ENCODE measurements at places on chromosomes 7 and 10. TPM values are rescaled to one million over a fixed set of nuclear protein-coding genes. Genes with fewer than 3 reads are reported as not detected.

DNA sequence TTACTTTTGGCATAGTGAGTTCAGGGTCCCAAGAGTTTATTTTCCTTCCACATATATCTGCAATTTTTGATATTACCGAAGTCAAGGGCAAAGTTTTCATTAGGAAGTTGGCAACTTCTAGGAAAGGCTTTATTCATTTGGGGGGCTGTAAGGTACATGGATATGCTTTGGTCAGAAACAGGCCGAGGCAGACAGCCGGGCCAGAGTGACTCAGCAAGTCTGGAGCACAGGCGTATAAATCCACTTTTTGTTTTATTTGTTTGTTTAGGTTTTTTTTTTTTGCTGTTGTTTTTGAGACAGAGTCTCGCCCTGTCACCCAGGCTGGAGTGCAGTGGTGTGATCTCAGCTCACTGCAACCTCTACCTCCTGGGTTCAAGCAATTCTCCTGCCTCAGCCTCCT lies 3.7 kb downstream of the ZNF680 start:
- peak overlapping the region; percentile 53 for H3K27ac ChIP-seq
- H3K36me3 ChIP-seq = no peaks in the 10 kb centered on the region
- peaks cover 36% of the 10 kb centered on the region for H3K4me1 ChIP-seq

- H3K4me3 ChIP-seq = no peak overlapping the region
- H3K27me3 ChIP-seq = no peaks in the 10 kb centered on the region
- DNase-seq = no peak
- no peaks in the 10 kb centered on the region for H3K4me1 ChIP-seq
- H3K36me3 ChIP-seq = no peaks in the 10 kb centered on the region
These were observed 29.2 kb downstream of the ELMO1 start for GRCh38 chr7:37419496-37419895.

GRCh38 chr10:90138844-90139243 lies 437.5 kb downstream of the KIF20B start:
- H3K4me3 ChIP-seq = no peak overlapping the region
- no peaks in the 10 kb centered on the region for H3K36me3 ChIP-seq
- no peak for DNase-seq

DNA sequence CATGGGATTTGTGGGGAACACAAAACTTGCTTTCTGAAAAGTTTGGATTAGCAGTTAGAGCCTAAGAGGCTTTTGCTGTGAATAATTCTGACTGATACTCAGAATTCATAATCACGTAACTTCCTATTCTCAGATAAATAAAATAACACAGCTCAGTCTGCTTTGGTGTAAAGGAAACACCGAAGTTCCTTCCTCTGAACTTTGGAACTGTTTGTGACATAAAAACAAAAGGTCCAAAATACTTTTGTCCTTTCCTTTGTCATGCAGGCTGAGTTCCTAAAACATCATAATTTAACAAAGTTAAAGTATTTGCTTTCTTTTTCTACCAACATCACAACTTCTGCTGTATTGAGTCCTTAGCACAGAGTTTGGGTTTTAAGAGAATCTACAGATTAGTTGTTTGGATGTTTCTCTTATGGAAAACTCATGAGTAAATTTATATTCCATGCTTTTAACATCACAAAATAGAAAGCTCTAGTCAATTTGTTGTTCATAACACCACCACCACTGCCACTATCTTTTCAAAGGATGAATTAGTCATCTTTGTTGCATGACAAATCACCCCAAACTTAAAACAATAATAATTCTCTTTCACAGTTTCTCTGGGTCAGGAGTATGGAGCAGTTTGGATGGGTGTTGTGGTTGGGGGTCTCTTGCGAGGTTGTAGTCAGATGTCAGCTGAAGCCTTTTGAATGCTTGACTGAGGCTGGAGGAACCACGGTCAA lies 123.4 kb downstream of the REEP3 start:
- no peaks in the 10 kb centered on the region for H3K4me1 ChIP-seq
- DNase-seq = no peak
- peak overlapping the region; percentile 10 for H3K27ac ChIP-seq
- H3K4me3 ChIP-seq = no peak overlapping the region
- H3K36me3 ChIP-seq = no peaks in the 10 kb centered on the region
- no peaks in the 10 kb centered on the region for H3K27me3 ChIP-seq

- H3K4me3 ChIP-seq = no peak overlapping the region
- H3K27ac ChIP-seq = peak overlapping the region; percentile 29
- H3K36me3 ChIP-seq = no peaks in the 10 kb centered on the region
These were observed 63.4 kb downstream of the CAV1 start for GRCh38 chr7:116588225-116588624.

GRCh38 chr7:420142-421093 lies 99.2 kb downstream of the PDGFA start:
- no peaks in the 10 kb centered on the region for H3K27me3 ChIP-seq
- H3K27ac ChIP-seq = no peak overlapping the region
- H3K36me3 ChIP-seq = no peaks in the 10 kb centered on the region

DNA sequence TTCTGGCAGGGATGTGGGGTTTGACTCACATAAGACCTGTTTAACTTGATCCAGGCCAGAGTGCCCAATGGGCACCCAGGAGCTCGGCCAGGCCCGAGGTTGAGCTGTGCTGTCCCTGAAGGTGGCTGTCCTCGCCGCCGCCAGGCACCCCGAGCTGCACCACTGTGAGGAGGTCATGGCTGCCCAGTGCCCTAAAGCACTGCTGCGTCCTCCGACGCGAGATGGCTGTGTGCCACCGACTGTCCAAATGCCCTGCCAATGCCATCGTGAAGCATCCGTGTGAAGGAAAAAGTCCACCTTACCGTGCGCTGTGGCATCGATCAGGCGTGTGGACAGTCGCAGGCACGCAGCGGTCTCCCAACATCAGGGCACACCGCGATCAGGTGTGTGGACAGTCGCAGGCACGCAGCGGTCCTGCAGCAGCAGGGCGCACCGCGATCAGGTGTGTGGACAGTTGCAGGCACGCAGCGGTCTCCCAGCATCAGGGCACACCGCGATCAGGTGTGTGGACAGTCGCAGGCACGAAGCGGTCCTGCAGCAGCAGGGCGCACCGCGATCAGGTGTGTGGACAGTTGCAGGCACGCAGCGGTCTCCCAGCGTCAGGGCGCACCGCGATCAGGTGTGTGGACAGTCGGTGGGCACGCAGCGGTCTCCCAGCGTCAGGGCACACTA lies 120.3 kb downstream of the VIPR2 start:
- H3K4me3 ChIP-seq = no peak overlapping the region
- H3K27me3 ChIP-seq = no peaks in the 10 kb centered on the region
- H3K27ac ChIP-seq = no peak overlapping the region

DNA sequence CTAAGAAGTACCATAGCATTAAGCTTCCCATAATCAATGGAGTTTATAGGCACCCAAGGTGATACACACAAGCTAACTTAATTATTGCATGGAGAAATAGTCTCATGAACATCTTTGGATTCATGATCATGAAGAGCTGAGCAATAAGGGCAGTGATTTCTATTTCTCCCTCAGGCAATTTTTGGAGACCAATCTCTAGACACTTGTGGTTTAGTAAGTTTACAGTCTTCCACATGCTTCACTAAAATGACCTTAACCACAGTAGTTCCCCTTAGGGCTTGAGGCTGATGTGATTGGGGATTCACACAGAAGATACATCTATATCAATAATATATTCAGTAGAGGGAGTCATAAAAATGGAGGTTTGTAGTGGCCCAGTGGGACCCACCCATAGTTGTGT lies 241.2 kb downstream of the CCDC7 start:
- no peaks in the 10 kb centered on the region for H3K36me3 ChIP-seq
- H3K27ac ChIP-seq = no peak overlapping the region
- no peaks in the 10 kb centered on the region for H3K27me3 ChIP-seq
- H3K4me3 ChIP-seq = no peak overlapping the region
- no peak for DNase-seq
- no peaks in the 10 kb centered on the region for H3K4me1 ChIP-seq

The ARHGAP22 gene
- 1.2 TPM for polyA plus RNA-seq

GRCh38 chr7:43954524-43955228 lies 28.4 kb downstream of the UBE2D4 start:
- H3K4me1 ChIP-seq = no peaks in the 10 kb centered on the region
- no peak overlapping the region for H3K27ac ChIP-seq
- H3K27me3 ChIP-seq = no peaks in the 10 kb centered on the region
- H3K36me3 ChIP-seq = peaks cover 48% of the 10 kb centered on the region

- H3K27ac ChIP-seq = no peak overlapping the region
- DNase-seq = no peak
- no peaks in the 10 kb centered on the region for H3K4me1 ChIP-seq
- H3K27me3 ChIP-seq = no peaks in the 10 kb centered on the region
These were observed 14.6 kb downstream of the RASGEF1A start for GRCh38 chr10:43252166-43252782.

The KIN gene
- 6.7 TPM for polyA plus RNA-seq

The DPP6 gene
- not detected for polyA plus RNA-seq

The ANKRD61 gene
- not detected for polyA plus RNA-seq

Measured in sigmoid colon (tissue), 7 donors.